Renal cortical epithelial cell (primary cell): ENCODE measurements at places on chromosomes 11 and 22. TPM values are rescaled to one million over a fixed set of nuclear protein-coding genes. Genes with fewer than 3 reads are reported as not detected.

Gene SNX32
- total RNA-seq, result 0.40 TPM in 1 of 2 replicates, not detected in the other

Gene OR51E2
- total RNA-seq, result not detected in 2 replicates

Gene HOATZ
- total RNA-seq, result not detected in 2 replicates

Gene OR51A2
- total RNA-seq, result not detected in 2 replicates

Gene GTSE1
- total RNA-seq, result 0.20 and 3.3 TPM in 2 replicates

Gene TMEM191C
- 0.17 and 0.35 TPM in 2 replicates for total RNA-seq

Gene TPBGL
- total RNA-seq, result 0.55 TPM in 1 of 2 replicates, not detected in the other

Gene GAL3ST3
- total RNA-seq, result 0.87 and 1.8 TPM in 2 replicates

Gene RCOR2
- 0.35 and 1.6 TPM in 2 replicates for total RNA-seq

Gene MICAL2
- total RNA-seq, result 266 and 361 TPM in 2 replicates

Gene DRD2
- not detected in 2 replicates for total RNA-seq

Gene VPREB1
- not detected in 2 replicates for total RNA-seq

Gene OR8K1
- total RNA-seq, result not detected in 2 replicates

Gene TCN2
- total RNA-seq, result 9.2 and 26.0 TPM in 2 replicates
